Myocyte (in vitro differentiated cells): ENCODE measurements at places on chromosomes 16 and 17. TPM values are rescaled to one million over a fixed set of nuclear protein-coding genes. Genes with fewer than 3 reads are reported as not detected.
A peak's percentile ranks its signal among the peaks of the same experiment; 100 is the strongest.

SEZ6L2 gene
- total RNA-seq = 6.4 and 11.8 TPM in 2 replicates

DNA sequence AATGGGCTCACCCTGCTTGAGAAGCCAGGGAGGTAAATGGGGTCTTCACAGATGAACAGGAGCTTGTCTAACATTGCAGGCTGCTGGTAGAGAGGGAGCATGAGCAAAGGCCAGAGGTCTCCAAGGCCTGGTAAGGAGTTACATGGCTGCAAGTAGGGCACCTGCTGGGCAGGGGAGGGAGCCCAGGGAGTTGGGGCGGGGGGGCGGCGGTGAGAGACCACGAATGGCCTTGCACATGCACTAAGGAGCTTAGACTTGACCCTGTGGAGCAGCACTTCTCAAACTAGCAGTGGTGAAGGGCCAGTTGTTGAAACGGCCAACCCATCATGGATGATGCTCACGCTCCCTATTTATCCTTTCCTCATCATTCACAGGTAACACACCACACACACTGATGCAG is 38.4 kb downstream of the ERN1 start:
- no peak for DNase-seq

DNA sequence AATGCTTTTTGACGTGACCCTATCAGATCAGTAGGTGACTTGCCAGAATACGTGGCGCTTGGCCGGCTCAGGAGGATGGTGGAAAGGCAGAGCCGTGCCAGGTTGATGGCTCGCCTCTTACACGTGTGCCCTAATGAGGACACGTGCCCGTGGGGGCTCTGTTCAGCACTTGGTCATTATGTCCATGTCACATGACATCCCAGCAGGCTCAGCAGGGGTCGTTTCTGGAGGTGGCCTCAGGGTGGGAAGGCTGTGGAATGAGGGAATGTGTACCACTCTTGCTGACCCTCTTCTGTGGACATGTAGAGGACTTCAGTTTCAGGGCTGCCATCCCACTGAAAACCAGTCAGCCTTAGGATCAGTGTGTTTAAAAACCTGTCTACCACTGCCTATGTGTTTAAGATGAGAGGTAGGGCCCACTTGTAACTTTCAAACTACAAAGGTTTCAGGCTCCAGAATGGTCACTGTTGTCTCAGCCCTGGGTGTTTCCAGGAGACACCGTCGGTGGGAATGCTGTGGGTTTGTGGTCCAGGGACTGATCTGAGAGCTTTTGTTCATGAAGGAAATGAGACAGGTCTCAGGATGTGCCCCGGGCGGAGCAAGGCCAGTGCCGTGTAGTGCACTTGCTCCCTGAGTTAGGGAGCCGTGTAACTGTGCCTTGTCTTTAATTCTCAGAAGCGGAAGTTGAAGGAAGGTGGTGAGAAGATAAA is 12.1 kb downstream of the UBN1 start:
- no peak for DNase-seq

GRCh38 chr16:50403491-50403890 is 34.7 kb upstream of the BRD7 start:
- no peak for DNase-seq

DNA sequence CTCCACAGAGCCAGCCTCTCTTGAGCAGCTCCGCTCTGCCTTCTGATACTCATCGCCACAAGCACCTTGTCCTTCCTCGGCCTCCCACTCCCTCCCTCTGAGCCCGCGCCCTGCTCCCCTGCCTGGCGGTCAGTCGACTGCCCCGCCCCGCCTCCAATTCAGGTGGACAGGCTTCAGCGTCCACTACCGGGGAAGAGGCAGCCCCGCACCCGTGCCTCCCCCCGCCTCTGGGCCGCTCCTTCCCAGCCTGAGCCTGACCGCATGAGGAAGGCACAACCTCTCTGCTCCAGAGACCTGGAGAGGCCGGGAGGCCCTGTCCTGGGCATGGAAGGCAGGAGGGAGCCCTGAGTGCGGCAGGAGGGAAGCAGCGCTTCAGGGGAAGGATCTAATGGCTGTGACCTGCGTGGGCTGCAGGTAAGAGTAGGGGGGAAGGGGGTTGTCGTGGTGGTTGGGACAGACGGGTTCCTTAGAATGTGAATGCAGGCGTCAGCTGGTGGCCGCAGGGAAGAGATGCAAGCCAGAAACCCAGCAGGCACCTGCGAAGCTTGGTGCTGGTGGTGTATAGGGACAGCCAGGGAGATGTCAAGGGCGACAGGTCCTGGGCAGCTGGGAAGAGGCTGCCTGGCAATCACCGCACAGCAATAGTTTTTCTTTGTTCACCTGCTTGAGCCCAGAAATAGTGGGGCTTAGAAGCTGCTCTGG is 3.0 kb upstream of the SLC6A4 start:
- DNase-seq = no peak

GRCh38 chr17:57956291-57957119 is 1.3 kb upstream of the CUEDC1 start:
- DNase-seq = peak; percentile 90

DNA sequence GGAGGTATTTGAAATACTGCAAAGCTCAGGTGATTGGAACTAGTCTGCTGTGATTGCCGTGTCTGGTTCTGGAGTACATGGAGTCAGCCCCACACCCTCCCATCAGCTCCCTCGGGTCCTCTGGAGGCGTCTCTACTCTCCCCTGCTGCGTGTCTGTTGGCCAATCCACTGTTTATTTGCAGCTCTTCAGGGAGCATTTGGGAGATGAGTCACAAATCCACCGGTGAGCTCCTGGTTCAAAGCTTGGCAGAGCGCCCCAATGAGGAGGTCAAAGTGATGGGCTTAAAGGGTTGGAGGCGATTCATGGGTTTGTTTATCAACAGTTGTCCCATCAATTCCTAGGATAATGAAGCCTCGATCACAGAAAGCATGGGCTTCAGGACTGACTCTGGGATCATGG is 14.6 kb downstream of the CALB2 start:
- DNase-seq = no peak

- DNase-seq = peak; percentile 86
These were observed 76.0 kb downstream of the WIPI1 start for GRCh38 chr17:68381076-68381900.

NPTX1 gene
- total RNA-seq = 0.21 and 0.24 TPM in 2 replicates

NPIPB4 gene
- 5.1 and 11.5 TPM in 2 replicates for total RNA-seq

GRCh38 chr17:82435601-82436583 is 14.7 kb downstream of the CYBC1 start:
- peak; percentile 33 for DNase-seq

GRCh38 chr17:59372138-59372751 is 40.8 kb downstream of the YPEL2 start:
- peak; percentile 86 for DNase-seq

- no peak for DNase-seq
These were observed 11.7 kb upstream of the C16orf95 start for GRCh38 chr16:87328846-87329245.

GRCh38 chr17:50298018-50298417 is 23.8 kb downstream of the TMEM92 start:
- no peak for DNase-seq

HIGD1B gene
- total RNA-seq = not detected in 2 replicates

FBXO39 gene
- total RNA-seq = not detected in 2 replicates
